Breast epithelium (tissue), 4 donors: ENCODE measurements at places on chromosomes 5 and 9.

DNA sequence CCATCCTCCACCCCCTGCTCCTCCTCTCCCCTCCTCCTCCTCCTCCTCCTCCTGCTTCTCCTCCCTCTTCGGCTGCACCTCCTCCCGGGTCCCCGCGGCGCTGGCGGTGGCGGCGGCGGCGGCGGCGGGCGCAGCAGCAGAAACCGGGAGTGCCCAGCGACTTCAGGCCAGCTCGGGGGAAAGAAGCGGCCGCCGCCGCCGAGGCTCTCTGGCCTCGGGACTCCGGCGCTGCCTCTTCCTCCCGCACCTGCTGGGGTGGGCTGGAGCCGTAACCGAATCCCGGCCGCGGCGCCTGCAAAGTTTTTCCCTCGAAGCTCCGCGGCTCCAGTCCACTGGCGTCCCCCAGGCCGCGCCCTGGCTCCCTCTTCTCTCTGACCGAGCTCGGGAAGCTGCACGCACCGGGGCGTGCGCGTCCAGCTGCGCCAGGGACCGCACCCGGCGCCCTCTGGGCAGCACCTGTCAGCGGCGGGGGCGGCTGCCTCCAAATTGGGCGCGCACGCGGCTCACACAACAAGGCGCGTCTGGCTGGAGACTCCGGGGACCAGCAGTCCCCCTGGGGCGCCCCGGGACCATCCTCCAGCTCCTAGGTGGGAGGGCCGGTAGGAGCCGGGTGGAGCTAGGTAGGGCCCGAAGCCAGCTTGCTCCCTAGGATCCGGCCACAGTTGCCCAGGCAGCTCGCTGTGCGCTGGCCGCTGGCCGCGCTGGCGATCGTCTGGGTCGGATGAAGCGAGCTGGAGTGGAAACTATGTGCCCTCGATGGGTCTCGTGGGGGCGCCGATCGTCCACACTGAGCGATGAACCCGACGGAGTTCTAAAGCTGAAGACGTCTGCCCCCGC, at the start of gene MCTP1:
Gene MCTP1, minus strand, starts transcription at position 523 of the 837 bp plus-strand sequence.
- DNase-seq, result no peak

- peak; percentile 59 for DNase-seq
Measured at GRCh38 chr9:81588148-81588871, 101.0 kb downstream of the TLE1 start.

DNA sequence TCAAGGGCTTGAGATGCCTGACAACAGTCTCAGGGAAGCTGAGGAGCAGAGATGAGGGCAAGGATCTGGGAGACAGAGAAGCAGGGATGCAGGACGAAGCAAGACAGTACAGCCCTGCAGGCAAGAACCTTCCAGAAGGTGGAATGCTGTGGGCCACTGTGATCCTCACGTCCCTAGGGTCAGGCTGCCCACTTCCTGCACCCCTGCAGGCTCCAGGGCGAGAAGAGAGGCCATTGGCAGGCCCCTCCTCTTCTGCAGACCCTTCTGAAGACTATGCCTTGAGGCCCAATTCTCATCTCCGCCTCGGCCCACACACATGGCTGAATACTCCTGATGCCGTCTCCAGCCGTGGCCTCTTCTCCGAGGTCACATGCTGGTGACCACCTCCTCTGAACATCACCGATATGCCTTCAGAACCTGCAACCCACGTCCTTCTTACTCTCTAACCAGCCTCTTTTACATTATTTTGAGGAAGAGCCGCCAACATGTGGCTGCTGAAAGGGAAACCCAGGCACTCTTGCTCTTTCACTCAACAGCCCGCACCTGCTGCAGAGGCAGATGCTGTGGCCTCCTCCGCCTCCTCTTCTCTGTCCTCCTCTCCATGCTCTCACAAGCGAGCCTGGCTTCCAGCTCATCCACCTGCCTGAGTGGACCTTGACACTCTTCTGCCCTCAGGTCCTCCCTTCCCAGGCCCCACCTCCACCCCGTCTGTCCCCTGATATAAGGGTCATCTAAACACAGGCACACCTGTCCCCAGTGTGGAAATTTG, 181.5 kb downstream of the IRX2 start:
- DNase-seq, result no peak

- no peak for DNase-seq
Measured at GRCh38 chr9:136001231-136001630, 40.1 kb upstream of the UBAC1 start.

GRCh38 chr5:76351176-76351575, 51.9 kb upstream of the IQGAP2 start:
- DNase-seq, result no peak

DNA sequence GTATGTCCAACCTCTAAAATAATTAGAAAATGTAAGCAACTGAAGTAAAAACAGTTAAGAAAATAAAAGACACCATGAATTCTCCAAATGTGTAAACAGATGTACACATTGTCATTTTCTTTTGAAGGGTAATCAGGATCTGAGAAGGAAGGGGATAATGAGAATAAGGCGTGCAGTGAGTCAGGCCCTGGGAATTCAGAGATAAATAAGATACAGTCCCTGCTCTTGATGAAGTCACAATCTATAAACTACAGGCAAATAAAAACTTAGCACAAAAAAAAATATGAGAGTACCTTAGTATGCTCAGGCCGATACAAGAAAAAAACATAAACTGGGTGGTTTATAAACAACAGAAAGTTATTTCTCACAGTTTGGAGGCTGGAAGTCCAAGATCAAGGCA, 315.3 kb downstream of the DNAH5 start:
- no peak for DNase-seq

- DNase-seq, result no peak
Measured at GRCh38 chr9:87179553-87180340, 232.4 kb upstream of the GAS1 start.

DNA sequence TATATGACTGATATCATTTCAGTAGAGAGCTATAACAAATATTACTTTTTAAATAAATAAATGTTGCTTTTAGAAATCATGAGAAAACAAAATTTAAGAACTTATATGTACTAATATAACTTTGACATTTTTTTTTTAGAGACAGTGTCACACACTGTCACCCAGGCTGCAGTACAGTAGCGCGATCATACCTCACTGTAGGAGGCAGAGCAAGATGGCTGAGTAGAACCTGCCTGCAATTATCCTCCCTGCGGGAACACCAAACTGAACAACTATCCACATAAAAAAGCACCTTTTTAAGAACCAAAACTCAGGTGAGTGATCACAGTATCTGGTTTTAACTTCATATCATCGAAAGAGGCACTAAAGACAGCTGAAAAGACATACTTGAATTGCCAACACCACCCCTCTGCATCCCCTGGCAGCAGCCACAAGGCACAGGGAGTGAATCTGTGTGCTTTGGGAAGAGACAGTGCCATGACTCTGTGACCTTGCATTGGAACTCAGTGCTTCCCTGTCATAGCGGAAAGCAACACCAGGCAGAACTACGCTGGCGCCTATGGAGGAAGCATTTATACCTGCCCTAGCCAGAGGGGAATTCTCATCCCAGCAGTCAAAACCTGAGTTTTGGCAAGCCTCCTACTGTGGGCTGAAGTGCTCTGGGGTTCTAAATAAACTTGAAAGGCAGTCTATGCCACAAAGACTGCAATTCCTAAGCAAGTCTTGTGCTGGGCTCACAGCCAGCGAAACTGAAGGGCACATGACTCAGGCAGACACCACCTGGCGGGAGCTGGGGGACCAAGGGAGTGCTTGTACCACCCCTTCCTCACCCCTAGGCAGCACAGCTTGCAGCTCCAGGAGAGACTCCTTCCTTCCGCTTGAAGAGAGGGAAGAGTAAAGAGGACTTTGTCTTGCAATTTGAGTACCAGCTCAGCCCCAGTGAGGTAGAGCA, 142.7 kb downstream of the FBXL17 start:
- DNase-seq, result no peak

DNA sequence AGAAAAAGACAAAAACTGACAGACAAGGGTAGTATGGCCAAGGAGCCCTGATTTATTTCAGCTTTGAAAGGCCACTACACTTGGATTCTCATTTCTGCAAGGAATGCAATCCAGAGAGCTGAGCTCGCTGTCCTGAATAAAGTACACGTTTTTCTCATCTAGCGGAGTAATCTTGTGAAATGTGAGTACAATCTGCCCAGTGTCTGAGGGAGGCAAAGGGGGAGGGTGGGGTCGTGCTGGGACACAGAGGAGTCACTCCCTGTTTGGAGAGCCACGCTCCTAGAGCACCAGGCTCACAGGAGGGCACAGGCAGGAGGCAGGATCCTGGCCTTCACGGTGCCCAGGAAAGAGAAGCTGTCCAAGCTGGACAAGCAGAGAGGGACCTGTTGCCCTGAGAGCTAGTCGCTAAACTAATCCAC, 51.0 kb upstream of the IFNK start:
- peak; percentile 62 for DNase-seq

- DNase-seq, result no peak
Measured at GRCh38 chr5:84885485-84886258, 501.0 kb upstream of the EDIL3 start.

DNA sequence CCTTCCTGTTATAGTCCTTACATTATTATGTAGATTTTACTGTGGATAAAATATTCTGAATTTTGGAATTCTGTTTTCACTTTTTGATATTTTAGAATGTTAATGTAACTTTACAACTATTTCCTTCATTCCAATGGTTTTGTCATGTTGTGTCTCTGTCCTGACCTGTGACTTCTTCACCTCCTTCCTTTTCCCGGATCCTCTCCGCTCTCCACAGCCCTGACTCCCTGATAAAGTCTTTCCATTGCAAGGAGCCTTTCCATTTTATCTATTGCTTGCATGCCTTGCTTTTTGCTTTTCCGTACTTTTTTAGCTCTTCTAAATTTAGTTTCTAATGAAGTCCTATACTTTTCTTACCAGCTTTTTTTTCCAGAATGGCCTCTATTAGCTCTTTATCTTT, 117.6 kb upstream of the ARRDC3 start:
- no peak for DNase-seq

- DNase-seq, result no peak
Measured at GRCh38 chr5:84298628-84299027, 86.1 kb downstream of the EDIL3 start.

- no peak for DNase-seq
Measured at GRCh38 chr5:170365831-170366230, 23.3 kb downstream of the KCNMB1 start.

GRCh38 chr5:157743163-157744050, at the start of gene LSM11:
Gene LSM11, plus strand, starts transcription at chr5:157743712. Its CDS starts 39 bp downstream, at chr5:157743751.
- peak; percentile 83 for DNase-seq

DNA sequence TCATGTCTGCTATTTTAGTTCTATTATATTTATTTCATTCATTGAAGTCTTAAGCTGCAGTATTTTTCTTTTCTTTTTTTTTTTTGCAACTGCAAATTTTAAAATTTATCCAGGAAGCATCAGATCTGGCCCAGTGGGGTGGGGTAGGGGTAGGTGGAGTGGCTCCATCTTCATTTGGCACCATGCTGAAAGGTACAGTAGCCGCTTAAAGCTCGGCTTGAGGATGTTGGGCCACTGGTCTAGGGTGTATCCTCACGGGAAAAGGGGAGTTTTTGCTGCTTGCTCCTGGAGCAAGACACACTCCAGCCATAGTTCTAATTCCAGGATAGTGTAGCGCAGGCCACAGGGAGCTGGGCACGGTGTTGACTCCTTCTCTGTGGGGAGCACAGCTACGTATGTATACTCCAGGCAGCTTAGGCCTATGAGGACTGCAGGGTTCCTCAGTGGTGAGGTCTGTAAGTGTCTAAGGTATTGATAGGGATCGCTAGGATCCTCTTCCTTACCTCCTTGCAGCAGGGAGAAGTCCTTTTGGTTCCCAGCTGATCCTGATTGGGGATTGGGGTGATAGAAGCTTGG, 22.7 kb downstream of the RCL1 start:
- no peak for DNase-seq

GRCh38 chr9:95644377-95644776, 127.6 kb upstream of the PTCH1 start:
- DNase-seq, result no peak

DNA sequence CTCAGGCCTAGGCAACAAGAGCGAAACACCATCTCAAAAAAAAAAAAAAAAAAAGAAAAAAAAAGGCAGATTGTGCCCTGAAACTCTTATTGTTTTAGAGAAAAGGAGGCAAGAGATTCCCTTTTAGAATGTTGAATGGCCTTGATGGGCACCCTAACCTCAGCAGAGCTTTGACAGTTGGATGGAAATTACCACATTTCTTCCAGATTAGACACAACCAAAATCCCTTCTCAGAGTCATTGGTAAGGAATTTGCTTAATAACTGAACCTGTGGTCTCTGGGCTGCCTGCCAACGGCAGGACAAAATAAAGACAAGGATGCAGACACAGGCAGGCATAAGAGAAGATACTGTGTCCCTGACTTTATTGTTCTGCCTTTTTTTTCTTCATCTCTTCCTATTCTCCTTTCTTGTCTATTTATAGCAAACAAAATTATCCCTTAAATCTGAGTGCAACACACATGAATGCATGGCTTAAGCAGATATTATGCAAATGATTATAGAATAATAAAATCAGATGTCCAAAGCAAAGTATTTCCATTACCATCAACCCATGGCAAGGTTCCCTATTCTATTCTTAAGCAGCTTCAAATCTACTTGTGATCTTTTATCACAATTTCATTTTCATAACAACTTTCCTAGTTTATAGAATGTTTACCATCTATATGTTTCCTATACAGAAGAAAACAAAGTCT, 37.3 kb upstream of the TRIO start:
- DNase-seq, result peak; percentile 29

DNA sequence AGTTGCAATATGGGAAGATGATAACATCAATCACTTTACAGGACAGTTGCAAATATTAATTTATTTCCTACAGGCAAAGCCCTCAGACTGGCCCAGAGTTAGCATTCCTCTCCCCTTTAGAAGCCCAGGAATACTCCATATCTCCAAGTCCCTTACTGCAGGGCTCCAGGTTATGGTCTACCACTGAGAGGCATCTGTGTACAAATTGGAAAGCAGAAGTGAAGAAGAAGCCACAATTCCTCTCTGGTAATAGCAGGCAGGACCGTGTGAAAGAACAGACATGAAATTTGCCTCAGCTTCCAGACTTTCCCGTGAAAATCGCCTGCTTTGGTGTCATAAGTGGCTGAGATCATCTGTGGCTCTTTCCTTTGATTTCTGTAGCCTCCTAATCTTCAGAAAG, 289.6 kb downstream of the GLIS3 start:
- DNase-seq, result no peak

- DNase-seq, result no peak
Measured at GRCh38 chr9:113465599-113466140, 2.1 kb downstream of the RGS3 start.

GRCh38 chr9:5566054-5566618, 55.8 kb downstream of the PDCD1LG2 start:
- no peak for DNase-seq

- no peak for DNase-seq
Measured at GRCh38 chr9:89564346-89564878, 40.4 kb upstream of the GADD45G start.

DNA sequence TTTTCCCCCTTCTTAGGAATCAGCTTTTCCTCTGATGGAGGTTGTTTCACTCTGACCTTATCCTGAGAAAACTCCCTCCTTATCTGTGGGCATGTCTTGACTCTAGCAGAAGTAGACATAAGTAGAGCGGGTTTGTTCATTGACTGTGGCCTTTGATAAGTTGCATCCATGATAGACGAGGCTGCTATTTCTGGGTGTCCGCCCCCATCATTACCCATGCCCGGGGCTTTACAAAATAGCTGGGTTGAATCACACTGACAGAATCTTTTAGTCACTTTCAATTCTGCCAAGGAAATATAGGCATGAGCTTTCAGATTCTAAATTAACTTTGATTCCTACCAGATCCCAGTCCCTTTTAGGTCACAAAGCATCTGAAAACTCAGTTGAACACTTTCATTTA, 223.8 kb downstream of the SEC61B start:
- no peak for DNase-seq
